CD8-positive, alpha-beta T cell (primary cell): ENCODE measurements at places on chromosomes 12 and 14.

DNA sequence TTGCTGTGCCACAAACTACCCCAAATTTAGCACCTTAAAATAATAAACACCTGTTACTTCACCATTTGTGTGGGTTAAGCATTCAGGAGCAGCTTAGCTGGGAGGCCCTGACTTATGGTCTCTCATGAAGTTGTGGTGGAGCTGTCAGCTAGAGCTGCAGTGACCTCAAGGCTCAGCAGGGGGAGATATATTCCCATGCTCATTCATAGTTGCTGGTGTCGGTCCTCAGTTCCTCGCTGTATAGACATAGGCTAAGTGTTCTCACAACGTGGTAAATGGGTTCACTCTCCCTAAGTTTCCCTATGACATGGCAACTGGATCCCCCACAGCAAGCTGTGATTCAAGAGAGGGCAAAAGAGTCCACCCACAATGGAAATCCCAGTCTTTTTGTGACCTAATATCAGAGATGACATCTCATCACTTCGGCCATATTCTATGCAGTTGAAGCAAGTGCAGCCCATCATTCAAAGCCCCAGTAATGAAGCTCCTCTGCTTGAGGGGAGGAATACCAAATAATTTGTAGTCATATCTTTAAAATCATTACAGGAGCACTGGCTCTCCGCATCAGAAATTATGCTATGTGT is 41.1 kb downstream of the PRB3 start:
- DNase-seq, result no peak

DNA sequence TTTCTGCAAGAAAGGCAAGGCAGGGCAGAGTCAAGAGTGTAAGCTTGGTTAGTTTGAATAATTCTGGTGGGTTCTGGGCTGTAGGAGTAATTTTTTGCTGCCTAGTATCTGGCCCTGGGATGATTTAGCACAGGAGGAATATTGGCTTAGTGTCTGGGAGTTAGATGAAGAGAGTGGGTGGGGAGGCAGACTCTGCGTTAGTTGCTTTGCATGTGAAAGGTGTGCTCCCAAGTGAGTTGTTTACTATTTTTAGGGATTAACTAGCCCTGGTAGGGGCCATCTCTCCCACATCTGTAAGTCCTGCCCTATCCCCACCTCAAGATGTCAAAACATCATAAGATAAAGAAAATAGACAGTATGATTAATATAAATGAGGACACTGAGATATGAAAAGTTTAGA is 249.7 kb downstream of the LRIG3 start:
- no peak for DNase-seq

- no peak for DNase-seq
Observed at GRCh38 chr12:88507270-88507669, 73.0 kb downstream of the KITLG start.

GRCh38 chr12:109944561-109945359 is 44.7 kb downstream of the TCHP start:
- DNase-seq, result peak; percentile 18

DNA sequence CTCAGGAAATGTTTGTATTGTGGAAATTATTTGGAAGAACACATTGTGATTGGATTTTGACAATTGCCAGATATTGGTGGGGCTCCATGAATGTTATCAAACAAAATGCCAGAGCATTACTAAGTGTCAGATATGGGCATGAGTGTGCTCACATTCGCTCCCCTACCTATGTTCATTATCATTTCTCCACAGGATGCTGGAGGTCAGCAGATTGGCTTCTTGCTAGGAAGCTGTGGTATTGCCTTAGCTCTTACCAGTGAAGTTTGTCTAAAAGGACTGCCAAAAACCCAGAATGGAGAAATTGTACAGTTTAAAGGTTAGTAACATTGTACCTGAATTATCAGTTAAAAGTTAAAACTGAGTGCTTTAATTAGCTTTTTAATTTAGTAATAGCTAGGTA is 78.3 kb upstream of the ATF1 start:
- no peak for DNase-seq
